SIG-M5 (cell line): ENCODE measurements at places on chromosomes 2 and 18.

DNA sequence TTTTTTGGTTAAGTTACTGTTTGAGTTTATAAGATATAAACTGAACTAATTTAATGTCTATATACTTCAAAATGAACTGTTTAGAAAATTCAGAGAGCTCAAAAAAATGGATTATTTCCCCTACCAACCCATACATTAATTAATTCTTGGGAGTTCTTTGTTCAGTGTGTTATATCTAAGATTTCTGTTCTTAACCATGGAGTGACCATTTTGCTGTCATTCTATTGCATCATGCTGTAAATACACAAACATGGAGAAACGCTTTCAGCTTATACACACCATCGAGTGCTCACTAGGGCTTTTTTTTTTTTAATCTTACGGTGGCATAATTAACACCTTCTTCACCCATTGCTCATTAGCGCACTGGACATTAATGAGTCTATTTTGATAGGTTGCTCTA is 33.4 kb upstream of the TBR1 start:
- no peak for DNase-seq

DNA sequence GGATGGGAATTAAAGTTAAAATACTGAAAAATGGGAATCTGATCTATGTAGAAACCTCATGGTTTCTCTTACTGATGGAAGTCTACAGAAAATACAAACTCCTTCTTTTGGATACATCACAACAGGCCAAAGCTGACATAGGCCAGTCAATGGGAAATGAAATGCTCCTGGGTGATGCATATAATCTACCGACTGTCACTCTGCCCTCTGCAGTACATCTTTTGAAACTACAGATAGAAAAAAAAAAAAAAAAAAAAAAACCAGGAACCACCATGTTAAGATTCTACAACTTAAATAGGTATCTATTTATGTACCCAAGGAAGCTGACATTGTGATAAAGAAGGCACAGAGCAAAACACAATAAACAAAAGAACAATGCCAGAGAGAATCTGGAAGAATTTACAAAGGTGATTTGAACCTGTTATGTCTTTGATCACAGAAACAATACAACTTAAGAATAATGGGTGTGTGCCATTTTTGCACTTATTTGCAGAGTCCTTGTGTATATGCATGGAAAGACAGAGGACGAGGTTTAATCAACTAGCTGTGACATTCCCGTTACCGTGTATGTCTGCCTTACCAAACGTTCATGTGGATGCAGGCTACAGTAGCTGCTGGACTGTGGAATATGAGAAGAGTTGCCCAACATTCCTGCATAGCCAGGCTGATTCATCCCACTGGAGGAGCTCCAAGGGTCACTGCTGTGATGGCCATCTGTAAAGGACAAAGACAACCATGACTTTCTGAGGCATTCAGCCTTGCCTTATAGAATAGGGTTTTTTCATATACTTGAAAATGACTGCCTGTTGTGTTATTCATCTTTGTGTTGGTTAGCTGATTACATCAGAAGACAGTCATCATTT is 312.7 kb downstream of the TCF4 start:
- DNase-seq, result no peak

DNA sequence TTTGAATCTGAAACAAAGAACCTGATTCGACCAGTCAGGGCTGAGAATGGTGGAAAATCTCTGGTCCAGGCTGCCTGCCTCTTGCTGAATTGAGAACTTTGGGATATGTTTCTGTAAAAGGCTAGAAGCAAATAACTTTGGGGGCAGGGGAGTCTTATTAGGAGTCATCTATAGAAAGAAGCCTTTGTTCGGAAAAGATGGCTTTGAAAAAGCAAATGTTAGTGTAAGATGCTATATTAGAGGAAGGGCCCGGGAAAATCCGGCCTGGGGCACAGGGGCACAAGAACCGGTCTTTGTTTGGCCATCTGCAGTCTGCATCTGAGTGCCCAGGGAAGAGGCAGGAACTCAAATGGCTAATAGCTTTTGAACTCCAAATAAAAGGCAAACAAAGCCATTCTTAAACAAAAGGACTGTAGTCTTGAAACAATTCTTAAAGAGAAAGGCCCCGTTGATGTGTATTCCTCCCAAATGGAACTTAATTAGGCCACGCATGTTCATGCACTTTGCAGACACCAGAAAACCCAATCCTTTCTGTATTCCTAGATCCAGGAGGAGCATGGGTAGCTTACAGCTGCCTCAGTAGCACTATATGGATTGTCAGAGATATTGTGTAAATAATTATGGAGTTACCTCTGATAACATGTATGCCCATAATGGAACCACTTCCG is 180.0 kb upstream of the ARL4C start:
- no peak for DNase-seq

GRCh38 chr2:110866466-110866865 is 134.1 kb downstream of the ACOXL start:
- no peak for DNase-seq

- DNase-seq, result no peak
These were observed 74.2 kb downstream of the LYPD6B start for GRCh38 chr2:149112713-149113112.

GRCh38 chr2:149038442-149039212 is at the start of gene LYPD6B:
LYPD6B (plus strand) TSS chr2:149038699; CDS start chr2:149130949, 92,250 bp downstream.
- DNase-seq, result no peak

DNA sequence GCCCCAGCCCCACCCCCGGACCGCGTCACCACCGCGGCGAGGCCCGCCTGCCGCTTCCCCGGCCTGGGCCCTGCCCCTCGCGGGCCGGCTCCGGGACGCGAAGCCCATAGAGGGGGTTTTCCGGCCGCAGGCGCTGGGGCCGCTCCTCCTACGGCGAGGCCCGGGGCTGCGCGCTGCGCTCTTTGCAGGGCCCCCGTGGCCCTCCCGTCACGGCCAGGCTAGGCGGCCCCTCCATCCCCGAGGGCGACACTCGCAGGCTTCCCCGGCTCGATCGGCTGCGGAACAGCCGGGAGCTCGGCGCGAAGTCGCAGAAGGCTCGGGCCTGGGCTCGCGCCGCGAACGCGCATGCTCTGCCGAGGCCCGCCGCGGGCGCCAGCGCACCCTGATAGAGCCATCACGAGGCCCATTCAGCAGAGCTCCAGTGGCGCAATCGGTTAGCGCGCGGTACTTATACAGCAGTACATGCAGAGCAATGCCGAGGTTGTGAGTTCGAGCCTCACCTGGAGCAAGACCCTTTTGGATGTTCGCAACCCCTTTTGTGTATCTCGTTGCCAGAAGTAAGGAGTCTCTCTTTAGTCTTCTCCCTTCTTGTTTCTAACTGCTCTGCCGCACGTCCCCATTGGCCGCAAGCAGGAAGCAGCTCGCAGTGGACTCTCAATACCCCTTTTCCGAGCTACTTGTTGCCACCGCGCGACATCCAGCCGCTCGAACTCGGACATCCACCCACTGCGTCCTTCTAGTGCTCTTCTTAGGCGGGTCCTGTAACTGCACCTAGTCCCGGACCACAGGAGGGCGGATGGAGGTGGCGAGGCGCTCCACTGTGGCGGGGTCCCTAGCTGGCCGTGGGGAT is 18.0 kb upstream of the HAAO start:
- DNase-seq, result peak; percentile 66

GRCh38 chr2:75311521-75311920 is 112.2 kb upstream of the TACR1 start:
- DNase-seq, result no peak

GRCh38 chr2:222304737-222305515 is 6.1 kb upstream of the PAX3 start:
- no peak for DNase-seq

GRCh38 chr2:118250001-118250400 is 161.7 kb downstream of the INSIG2 start:
- no peak for DNase-seq

GRCh38 chr2:128310094-128310716 is 8.5 kb downstream of the HS6ST1 start:
- no peak for DNase-seq

- DNase-seq, result no peak
These were observed 30.9 kb upstream of the ICOS start for GRCh38 chr2:203905656-203906055.

GRCh38 chr18:58847383-58848071 is 17.1 kb upstream of the ZNF532 start:
- DNase-seq, result no peak

- DNase-seq, result no peak
These were observed 189.8 kb upstream of the SALL3 start for GRCh38 chr18:78789850-78790249.

GRCh38 chr2:233079473-233079877 is 19.3 kb downstream of the INPP5D start:
- DNase-seq, result no peak

GRCh38 chr2:143717053-143717452 is 587.8 kb downstream of the ARHGAP15 start:
- no peak for DNase-seq

- DNase-seq, result no peak
These were observed 20.5 kb downstream of the ADAM17 start for GRCh38 chr2:9535177-9535576.

DNA sequence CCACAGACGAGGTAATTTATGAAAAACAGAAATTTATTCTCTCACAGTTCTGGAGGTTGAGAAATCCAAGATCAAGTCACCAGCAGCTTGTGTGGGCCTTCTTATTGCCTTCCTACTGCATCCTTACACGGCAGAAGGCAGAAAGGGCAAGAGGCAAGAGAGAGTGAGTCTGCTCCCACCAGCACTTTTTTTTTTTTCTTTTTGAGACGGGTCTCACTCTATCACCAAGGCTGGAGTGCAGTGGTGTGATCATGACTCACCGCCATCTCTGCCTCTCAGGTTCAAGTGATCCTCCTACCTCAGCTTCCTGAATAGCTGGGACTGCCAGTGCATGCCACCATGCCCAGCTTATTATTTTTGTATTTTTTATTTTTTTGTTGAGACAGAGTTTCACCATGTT is 78.5 kb upstream of the HK2 start:
- DNase-seq, result no peak

DNA sequence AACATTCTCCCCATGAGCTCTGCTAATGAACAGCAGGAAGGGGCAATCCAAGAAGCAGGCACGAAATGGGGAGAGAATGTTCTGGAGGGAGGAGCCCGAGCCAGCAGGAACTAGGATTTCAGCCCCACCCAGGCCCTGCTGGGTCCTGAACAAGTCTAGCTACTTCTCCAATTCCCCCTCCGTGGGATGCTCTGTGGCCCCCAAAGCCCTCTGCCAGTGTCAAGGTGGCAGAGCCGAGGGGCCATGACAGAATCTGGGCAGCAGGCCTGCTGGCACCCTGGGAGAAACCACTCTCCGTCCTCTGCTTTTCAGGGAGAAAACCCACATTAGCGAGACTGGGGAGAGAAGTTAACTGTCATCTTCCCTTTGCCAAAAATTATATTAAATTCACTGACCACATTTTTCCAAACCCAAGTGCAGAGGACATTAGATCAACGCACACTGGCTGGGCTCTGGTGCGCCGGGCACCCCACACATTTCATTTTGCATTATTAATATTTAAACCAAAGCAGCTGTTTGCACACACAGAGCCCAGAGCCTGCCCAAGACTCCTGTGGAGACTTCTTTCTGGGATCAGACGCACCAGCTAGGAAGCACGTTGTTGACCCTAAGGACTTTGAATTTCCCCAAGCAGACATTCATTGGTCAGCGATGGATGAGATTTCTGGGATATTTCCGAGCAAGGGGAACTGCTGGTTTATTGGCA is 80.2 kb upstream of the PKDCC start:
- no peak for DNase-seq

- DNase-seq, result no peak
These were observed 23.4 kb upstream of the ASB18 start for GRCh38 chr2:236287656-236288055.

GRCh38 chr2:153939124-153939796 is 67.5 kb downstream of the GALNT13 start:
- no peak for DNase-seq

GRCh38 chr2:168378960-168379669 is 77.0 kb upstream of the CERS6 start:
- no peak for DNase-seq

- DNase-seq, result no peak
These were observed 28.8 kb upstream of the IGFBP5 start for GRCh38 chr2:216724190-216724589.

DNA sequence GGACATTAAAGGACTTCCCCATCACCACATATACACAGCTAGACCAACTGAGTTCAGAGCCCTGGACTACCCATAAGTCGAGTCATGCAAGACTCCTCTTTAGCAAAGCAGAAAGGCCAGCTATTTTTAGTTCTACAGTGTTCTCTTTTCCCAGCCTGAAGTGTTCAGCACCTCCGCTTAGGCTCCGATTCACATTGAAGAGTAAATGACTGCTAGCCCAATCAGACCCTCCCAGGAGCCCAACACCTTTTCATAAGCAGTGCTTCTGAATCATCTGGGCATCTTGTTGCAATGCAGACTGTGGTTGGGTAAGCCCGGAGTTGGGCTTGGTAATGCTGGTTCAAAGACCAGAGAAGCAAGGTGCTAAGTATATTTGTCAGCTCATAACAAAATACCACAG is 138.6 kb upstream of the MSH6 start:
- no peak for DNase-seq

- no peak for DNase-seq
These were observed 122.9 kb upstream of the MSTN start for GRCh38 chr2:190185380-190185779.

- DNase-seq, result no peak
These were observed 14.8 kb downstream of the WDFY1 start for GRCh38 chr2:223930103-223930976.

- DNase-seq, result no peak
These were observed 91.7 kb upstream of the ACAA2 start for GRCh38 chr18:49904871-49905555.

DNA sequence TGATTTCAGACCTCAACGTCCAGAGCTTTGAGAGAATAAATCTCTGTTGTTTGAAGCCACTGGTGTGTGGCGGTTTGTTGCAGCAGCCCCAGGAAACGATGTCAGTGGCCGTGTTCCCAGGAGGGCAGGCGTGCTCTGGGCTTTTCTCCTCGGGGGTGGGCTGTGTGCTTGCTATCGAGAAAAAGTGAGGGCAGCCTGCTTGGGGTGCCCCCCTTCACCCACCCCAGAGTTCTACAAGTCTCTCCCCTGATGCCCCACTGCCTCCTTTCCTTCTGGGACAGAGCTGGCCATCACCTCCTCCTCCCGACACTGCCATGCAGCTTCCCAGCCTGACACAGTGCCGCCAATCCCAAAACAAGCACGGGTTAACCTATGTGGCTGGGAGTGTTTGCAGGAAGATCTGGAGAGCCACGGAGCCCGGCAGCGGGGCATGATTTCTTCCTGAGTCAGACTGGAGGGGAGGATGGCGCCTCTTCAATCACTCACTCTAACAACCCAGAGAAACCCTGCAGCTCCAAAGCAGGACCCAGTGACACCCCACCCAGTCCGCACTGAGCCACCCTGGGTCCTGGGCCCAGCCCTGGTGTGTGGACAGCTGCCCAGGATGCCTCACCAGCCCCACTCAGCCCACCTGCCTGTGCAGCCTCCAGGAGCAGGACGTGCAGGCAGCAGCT is 213.7 kb upstream of the RAB6C start:
- no peak for DNase-seq

GRCh38 chr2:23683001-23683400 is 243.9 kb downstream of the ATAD2B start:
- DNase-seq, result no peak
